Dermis microvascular lymphatic vessel endothelial cell (primary cell): ENCODE measurements at places on chromosomes 2 and 18.
A peak's percentile ranks its signal among the peaks of the same experiment; 100 is the strongest.

- DNase-seq: no peak
These were observed 198.8 kb downstream of the PDE1A start for GRCh38 chr2:182228073-182228473.

DNA sequence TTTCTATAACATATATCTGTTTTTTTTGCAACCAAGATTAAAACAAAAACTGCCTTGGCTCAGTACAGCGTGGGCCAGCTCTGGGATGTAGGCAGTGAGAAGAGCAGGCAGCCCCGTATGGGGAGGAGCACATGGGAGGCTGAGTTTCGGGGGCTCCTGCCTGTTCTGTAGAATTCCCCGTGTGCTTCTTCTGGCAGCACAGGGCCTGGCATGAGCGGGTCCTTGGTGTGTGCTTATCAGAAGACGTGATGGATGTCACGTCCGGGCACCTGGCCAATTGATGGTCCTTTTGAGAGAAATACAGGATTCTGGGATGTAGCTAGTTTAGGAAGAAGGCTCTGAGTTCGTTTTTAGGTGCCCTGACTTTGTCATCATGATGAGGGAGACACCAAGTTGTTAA, 16.2 kb downstream of the IMPA2 start:
- DNase-seq: no peak

GRCh38 chr18:78998371-78999071, 18.9 kb downstream of the SALL3 start:
- no peak for DNase-seq

- DNase-seq: peak; percentile 28
These were observed at the start of gene CNGA3 for GRCh38 chr2:98346311-98347236. Gene CNGA3, plus strand, starts transcription at chr2:98346456. Its CDS starts 23,520 bp downstream, at chr2:98369976.

GRCh38 chr18:22814329-22814703, 118.8 kb upstream of the RBBP8 start:
- DNase-seq: no peak

GRCh38 chr2:201220102-201220570, 37.2 kb downstream of the CASP10 start:
- DNase-seq: peak; percentile 88

DNA sequence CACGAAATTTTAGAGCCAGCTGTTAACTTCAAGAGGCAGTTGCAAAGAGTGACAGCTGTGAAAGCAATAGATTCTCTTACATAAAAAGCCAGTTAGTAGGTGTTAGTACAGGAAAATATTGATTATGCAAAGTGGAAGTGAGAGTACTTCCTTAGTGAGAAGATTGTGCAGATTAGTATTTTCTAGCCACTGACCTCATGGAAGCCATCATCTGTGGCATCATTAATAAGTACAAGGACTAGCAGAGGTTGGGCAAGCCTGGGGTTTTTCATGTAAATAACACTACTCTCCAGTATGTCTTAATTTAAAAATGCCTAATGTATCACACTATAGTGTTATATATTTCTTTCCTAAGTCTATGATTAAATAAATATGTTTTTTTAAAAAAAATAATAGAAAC, 166.2 kb upstream of the DTNA start:
- DNase-seq: no peak

DNA sequence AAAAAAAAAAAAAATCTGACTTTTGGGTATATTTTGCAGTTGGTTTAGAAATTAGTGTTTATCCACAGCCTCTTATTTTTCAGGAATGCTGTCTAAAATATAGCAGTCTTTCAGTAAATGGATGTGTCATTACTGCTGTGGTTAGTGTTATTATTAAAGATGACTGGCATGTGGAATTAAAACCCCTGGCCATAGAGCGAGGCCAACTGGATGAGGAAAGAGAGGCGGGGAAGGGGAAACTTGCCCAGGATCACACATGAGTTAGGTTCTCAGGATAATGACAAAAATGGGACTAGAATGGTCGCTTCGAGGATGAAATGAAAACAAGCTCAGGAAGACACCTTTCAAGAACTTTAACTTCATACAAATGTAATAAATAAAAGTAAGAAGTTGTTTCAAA, 57.4 kb upstream of the APCDD1 start:
- DNase-seq: no peak

DNA sequence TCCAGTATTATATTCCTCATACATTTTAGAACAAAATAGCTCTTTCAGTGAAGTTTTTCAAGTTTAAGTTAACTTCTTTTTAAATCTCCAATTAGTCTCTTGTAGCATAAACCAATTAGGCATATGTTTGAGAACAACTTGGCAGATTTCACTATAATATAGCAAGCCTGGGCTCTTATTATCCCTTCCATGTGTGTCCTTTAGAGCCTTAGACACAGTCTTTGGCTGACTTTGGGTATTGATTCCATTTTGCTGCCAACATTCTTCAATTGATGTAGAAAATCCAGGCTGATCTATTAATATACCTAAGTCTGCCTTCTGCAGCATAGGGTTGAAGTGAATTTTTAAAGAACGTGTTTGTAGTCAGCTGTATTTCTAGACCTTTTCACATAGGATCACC, 179.1 kb upstream of the RPRM start:
- no peak for DNase-seq

DNA sequence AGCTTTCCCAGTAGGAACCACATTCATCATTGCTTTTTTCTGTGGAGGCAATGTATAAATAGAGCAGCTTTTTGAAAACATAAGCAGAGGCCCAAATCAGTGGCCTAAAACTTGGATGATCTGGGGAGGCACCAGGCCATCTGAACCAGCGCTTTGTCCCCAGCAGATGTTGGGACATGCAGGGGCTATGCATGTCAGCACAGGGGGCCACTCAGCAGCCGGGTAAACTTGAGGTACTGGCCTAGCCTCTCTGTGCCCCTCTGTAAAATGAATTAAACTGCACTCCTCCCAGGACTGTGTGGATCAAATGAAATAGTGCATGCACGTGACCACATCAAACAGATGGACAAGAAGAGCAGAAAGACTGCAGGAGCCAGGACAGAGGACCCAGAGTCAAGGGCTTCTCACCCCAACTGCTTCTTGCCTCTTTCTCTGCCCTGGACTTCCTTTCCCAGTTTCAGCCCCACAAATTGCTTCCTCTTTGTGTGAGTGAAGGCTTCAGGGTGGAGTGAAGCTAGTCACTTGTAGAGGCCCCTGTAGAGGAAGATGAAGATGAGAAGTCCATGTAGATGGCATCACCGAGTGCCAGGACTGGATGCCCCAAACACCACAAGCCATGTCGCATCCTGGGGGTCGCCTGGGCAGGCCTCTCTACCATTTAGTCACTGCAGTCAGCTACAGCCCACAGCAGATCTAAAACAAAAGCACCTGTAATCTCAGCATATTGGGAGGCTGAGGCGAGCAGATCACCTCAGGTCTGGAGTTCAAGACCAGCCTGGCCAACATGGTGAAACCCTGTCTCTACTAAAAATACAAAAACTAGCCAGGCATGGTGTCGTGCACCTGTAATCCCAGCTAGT, 53.2 kb downstream of the IMPA2 start:
- DNase-seq: no peak

DNA sequence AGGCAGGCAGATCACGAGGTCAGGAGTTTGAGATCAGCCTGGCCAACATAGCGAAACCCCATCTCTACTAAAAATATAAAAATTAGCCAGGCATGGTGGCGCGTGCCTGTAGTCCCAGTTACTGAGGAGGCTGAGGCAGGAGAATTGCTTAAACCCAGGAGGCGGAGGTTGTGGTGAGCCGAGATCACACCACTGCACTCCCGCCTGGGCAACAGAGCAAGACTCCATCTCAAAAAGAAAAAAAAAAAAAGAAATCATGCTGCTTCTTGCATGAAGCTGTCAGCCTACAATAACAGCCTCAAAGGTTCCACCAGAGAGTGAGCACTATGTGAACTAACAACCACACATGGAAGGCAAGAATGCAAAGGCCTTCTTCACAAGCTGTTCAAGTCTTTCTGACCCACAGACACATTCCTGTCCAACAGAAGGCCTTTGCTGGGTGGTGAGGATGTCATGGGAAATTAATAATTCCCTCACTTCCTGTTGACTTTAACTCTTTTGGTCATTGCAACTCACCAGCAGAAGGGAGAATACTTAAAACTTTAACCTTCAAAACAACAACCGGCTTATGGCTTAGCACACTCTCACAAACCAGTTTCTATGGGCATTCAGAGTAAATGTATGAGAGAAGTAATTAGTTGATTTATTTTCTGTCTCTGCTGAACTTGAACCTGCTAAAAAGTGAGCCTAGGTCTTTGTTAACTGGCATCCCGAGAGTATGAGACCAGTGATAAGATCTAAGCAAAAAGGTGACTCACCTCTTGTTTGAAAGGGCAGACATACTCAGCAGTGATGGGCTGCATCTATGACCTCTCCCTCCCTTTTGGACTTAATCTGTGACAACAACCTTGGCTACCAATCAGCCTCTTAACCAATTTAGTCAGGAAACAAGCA, 11.8 kb downstream of the PLEKHM3 start:
- peak; percentile 57 for DNase-seq

DNA sequence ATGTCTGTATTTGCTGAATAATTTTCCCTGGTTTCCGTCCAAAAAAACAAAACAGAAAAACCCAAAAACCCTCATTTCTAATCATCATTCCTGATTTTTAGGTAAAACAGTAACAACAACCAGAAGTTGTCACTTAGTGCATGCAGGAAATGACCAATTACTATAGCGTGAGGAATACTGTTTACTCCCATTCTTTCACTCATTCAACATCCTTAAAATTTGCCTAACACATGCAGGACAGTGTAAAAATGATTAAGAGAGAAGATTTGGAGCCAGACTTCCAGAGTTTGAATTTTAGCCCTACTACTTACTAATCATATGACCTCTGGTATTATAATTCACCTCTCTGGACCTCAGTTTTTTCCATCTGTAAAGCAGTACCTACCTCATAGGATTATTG, 83.1 kb downstream of the FIGN start:
- no peak for DNase-seq

DNA sequence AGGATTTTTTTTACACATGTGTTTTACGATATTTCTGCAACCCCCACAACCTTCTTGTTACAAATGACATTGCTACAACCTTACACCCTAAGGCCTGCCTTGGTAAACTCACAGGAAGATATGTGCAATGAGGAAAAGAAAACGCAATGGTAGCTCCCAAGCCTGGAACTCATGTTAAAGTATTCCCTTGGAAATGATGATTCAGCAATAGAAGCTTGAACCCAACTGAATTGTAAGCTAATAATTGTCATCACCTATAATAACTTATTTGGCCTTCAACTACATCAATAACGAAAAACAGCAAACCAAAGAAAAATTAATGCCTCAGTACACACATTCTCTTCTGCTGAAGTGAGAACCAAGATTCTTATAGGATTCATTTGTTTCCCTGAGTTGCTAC, 491.0 kb downstream of the LRP1B start:
- DNase-seq: no peak

- no peak for DNase-seq
These were observed 26.1 kb upstream of the SEMA4C start for GRCh38 chr2:96895746-96896651.

DNA sequence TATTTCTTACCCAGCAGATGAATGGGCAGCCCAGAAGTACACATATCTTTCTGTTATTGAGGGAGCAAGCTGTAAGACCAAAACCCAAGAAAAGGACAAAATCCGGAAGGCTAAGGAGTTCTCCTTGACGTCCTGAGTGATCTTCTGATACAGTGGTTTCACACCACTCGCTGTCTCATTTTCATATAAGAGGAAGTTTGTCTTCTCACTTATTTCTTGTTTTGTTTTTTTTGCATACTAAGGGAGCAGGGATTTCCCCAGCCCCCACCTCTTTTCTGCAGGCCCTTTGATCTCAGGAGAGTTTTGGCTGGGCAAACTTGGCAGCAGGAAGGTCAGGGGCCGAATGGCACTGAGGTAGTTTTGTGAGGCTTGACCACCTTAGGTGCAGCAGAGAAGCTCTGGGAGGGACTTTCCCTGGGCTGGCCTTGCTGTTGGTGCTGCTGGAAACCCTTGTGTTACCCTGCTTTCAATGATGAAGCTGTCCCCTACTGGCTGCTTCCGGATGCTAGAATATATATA, 13.3 kb downstream of the CHRNA1 start:
- DNase-seq: no peak
